ENCODE measurements at places on chromosomes 1 and 21. TPM values are rescaled to one million over a fixed set of nuclear protein-coding genes. Genes with fewer than 3 reads are reported as not detected.

DNA sequence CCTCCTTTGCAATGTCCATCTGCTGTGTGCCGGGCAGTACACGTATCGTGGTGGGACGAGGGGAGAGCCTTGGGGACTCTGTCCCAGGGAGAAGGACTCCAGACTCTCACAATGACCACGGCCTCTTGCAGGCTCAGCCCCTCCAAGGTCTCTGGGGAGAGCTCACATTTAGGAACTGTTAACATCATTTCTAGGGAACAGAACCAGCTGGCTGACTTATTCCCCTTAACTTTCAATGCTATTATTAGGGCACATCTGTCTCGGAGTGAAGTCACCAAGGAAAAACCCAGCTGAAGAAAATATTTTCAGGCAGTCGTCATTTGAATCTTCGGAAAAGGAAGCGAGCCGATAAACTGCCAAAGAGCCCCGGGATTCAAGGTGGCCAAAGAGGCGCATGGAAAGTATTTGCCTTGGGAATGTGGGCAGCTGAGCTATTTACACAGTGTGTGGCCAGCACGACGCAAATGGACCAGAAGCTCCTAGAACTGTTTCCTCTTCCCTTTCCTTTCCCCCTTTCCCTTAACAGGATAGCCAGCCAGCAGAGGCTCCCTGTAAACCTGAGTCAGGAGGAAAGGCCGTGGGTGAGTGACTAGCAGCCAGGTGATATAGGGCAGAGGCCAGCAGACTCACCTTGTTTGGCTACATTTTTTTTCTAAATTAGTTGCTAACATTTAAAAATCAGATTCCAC, 74.5 kb downstream of the ITPKB start:
- DNase-seq, result no peak

SLFNL1 gene
- 0.18 TPM for total RNA-seq

DEPDC1 gene
- total RNA-seq, result 25.7 TPM

GRCh38 chr21:44696572-44696971, 400 bp upstream of the KRTAP10-12 start:
- DNase-seq, result no peak

DNA sequence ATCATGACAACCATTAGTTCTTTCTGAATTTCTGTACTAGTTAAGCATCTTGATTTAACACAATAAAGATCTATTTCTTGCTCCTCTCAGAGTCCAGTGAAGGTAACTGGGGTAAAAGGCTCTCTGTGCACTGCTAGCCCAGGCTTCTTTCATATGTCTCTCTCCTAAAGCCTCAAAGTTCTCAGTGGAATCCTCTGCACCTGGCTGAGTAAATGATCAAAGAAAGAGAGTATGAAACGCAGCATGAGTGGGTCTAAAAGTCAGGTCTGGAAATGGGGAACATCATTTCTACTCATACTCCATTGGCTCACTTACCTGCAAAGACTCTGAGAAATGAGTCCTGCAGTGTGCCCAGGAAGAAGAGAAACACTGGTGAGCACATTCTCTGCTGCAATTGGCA, 418.5 kb downstream of the PTPRC start:
- no peak for DNase-seq

RNU1-4 gene
- total RNA-seq, result 1,570 TPM

GRCh38 chr1:17186216-17186909, 18.6 kb upstream of the PADI1 start:
- no peak for DNase-seq

RNU1-2 gene
- 1,691 TPM for total RNA-seq

DNA sequence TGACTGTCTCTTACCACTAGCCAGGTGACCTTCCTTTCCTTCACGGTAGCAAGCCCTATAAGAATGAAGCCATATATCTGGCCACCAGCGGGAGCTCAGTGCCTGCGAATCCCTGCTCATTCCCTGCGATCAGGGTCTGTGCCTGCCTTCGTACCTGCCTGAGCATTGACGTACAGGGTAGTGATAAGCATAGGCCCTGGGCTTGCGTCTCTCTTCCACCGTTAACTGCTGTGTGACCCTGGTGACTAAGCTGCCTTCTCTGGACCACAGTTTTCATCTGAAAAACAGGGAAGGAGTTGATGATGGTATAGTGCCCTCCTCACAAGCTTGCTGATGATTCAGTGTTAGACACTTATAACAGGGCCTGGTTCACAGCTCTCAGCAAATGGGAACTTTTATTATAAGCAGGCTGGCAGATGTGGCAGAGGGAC, 4.1 kb downstream of the ZC3H12A start:
- DNase-seq, result peak; percentile 55

GORAB gene
- total RNA-seq, result 10.8 TPM

OR2M4 gene
- not detected for total RNA-seq

DNA sequence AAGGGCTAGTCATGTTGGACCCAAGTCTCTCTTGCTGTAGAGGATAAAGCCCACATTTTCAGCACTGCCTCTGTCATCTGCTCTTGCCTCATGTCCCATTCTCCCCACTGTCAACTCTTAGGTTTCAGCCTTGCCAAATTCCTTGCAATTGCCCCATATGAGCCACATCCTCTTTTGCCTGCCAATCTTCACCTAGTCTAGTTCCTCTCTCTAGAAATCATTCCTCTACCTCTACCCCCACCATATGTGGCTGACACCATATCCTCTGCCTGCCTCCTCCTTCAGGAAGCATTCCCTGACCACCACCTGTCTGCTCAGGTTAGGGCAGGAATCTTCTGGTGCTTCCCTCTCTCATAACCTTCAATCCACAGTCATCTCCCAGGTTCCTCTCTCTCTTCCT, 38.2 kb downstream of the SLC9A1 start:
- no peak for DNase-seq

- no peak for DNase-seq
These were observed 52.9 kb upstream of the CNTN2 start for GRCh38 chr1:204990059-204990664.

DNA sequence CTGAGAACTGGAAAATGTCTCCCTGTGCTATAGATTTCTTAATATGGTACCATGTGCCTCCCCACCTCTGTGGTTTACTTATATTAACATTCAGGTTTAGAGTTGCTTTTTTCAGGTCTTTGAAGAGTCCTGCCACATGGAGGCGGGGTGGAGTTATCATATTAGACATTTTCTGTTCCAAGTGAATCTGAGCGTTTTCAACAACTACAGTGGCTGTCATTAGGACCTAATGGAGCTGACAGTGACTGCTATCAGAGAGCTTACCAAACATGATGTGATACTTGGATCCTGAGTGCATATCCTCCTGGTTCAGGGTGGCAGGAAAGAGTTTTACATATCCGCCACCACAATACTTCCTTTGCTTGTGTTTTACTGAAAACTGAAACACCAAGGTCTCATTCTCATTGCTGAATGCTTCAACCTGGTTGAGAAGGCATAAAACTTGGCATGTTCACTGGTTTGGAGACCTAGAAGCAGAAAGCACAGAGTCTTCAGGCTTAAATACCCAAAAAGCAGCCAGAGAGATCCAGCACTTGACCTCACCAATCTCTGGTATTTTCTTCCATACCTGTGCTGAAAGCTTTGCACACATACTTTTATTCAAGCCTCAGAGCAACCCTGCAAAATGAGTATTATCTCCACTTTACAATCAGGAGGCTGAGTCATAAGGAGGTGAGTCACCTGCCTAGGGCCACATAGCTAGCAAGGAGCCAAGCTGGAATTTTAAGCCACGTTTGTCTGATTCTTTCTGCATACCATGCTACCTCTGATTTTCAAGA, 47.4 kb upstream of the OSBPL9 start:
- DNase-seq, result peak; percentile 45

- DNase-seq, result no peak
These were observed 92.6 kb downstream of the IGSF21 start for GRCh38 chr1:18200136-18200717.

GJA4 gene
- not detected for total RNA-seq

DNA sequence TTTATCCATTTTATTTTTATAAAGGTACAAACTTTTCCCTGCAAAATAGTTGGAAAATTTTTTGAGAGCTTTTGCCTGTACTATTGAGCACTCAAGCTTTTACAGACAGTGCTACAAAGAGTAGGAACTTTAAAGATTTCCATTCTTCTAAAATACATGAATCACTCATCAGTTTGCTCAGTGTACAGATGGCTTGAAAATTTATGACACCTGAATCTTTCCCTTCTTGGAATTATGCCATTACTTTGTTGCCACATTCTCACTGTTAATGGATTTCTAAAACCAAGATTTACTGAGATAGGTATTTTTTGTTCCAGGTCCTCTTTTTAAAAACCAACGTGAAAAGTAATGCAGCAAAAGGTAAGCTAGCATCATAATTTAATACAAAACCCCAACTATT, 76.0 kb downstream of the GPATCH2 start:
- no peak for DNase-seq

CRABP2 gene
- 0.58 TPM for total RNA-seq

CFHR5 gene
- not detected for total RNA-seq

JAK1 gene
- total RNA-seq, result 204 TPM

EBNA1BP2 gene
- 39.8 TPM for total RNA-seq

DNA sequence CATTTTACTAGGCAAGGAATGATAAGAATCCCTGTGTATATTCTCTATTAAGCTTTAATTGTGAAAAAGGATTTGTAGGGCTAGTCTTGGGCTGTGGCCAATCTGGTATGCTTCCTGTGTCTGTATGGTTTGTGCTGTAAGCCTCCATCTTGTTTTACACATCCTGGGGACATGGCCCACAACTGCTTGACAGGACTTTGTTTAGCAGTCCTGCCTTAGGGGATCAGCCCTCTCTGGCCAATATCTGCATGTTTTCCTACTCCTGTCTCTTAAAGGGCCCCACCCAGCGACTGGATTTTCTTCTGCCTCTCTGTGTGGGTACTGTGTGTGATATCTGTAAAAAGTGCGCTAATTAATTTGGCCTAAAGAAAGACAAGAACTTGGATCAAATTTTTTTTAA, 813.2 kb downstream of the PLA2G4A start:
- no peak for DNase-seq

FCAMR gene
- not detected for total RNA-seq

DNA sequence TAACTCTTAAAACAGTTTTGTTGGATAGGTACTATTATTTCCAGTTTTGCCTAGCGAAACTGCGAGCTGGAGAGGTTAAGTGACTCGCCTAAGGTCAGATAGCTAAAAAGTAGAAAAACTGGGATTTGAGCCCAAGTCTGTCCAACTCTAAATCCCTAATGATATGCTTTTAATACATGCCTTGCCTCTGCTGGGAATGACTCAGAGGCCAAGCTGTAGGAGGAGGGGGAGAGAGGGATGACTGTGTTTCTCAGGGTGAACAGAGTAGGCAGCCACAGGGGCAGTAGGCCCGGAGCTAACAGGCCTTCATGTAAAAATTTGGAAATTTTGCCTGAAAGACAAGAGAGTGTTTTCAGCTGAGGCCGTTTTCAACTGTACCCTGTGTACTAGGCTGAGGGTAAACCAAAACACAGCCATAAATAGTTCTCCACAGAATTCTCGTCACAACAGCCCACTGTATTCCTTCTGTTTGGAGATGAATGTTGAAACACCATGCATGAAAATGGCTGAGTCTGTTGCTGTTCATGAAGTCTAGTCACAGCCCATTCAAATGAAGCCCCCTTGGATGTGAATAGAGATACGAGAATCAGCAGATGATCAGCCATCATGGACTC, 107.5 kb upstream of the HOOK1 start:
- DNase-seq, result no peak

DNA sequence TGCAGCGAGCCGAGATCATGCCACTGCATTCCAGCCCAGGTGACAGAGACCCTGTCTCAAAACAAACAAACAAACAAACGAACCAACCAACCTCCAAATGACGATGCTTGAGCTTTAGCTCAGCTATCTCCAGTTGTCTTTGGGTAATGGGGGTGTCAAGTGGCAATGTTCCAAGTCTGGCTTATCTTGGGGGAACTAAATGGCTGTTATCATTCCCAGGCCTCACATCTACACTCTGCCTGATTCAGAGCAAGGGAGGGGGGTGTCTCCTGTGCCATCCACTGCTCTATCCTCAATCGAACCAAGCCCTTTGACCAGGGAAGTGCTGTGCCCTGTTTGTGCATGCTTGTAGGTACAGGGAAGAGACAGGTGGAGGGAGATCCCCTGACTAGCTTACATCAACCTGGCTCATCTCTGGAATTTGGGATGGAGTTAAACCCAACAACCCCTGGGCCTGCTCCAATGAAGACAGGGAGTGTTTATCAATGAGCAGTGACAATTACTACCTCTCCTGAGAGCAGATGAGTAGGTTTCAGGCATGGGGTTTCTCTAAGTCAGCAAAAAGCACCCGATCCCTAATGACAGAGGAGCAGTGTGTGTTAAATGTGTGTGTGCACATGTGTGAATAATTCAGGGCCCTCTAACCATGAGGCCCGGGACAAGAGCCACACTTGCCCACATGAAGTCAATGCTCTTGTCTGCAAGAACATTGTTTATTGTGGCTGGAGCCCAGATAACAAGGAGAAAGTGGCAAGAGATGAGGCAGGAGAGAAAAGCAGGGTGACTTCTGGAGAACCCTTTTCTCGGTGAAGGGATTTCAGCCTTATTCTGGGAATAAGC, 20.3 kb upstream of the IL6R start:
- DNase-seq, result no peak

OLIG2 gene
- total RNA-seq, result not detected

DNA sequence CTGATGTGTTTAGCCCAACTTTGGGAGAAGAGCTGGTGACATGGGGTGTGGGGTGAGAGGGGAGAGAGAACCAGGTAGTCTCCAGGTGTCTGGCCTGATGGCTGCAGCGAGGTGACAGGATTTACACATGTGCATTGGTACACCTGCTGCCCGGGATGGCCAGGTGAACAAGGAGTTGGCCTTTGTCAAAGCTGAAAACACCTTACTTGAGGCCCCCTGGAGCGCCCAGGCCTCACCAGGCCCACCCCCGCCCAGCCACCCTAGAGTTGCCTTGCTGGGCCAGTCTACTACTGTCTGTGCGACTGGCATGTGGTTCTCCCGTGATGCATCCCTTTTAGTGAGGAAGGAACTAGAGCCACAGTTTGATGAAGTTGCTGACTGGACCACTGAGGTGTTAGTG, 90.5 kb downstream of the ADARB1 start:
- no peak for DNase-seq

- DNase-seq, result no peak
These were observed 1.1 kb upstream of the SYCP1 start for GRCh38 chr1:114853584-114853983.

GRCh38 chr1:172487550-172487949, 43.7 kb upstream of the PIGC start:
- DNase-seq, result no peak

DNA sequence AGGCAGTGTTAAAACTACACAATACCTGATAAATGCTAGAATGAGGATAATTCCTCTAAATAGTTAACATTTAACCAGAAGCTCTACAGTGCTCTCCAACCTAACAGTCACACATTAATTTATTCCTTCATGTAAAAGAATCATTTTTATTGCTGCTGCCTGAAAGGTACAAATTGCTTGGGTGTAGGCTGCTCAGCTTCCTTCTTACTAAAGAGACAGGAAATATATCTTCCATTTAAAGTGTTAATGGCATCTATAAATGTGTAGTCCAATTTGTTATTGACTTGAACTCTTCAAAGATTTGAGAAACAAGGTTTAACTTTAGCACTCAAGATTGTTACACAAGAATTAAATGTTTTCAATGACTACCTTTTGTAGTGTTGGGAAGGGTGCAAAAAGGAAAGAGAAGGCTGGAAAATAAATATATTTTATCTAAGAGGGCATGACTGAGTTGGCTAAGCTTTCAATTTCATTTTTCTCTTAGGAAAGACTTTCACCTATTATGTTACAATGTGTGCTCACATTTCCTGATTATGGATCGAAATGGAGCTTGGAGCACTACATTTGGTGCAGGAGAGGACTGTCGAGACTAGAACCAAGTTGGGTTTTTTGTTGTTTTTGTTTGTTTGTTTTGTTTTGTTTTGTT, 105.5 kb upstream of the CACYBP start:
- no peak for DNase-seq

Measured in activated CD4-positive, alpha-beta memory T cell treated with anti-CD3 and anti-CD28 coated beads, Interleukin-2, amount 10 ng/mL, durations not matched to agents 7 days and 5 days (primary cell).